ENCODE measurements at places on chromosomes 3 and 15.

DNA sequence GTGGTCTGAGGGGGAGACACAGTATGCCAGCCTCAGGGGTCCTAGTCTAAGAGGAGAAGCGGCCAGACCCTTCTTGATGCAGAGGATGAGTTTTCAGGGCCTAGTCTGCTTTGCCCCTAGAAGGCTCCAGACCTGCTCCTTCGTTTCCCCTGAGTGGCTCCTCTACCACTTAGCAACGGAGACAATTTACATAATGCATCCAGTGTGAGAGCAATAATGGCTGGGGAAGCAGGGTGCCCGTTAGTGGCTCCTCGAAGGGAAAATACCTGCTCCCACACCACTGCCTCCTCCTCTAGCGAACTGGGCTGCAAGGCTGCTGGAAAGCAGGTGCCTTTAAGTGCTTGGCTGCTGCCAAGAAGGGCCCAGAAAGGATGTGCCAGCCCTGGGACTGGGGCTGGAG lies 38.9 kb downstream of the CACNA2D2 start:
- no peak for DNase-seq

DNA sequence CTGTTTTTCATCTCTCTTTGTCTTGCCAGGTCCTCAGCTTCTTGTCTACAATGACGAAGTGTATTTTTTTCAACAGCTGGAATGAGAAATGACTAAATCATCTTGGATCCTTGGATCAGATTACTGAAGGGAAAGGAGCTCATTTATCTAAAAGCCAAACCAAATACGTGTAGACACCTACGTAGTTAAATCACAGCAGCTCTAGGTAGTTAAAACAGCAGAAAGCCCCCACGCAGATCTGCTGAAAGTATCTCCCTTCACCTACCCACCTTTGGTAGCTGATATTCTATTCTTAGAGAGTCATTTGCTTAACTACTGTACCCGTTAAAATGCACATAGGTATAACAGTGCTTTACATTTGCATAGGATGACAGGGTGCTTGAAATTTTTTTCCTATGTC lies 105.5 kb upstream of the WNT5A start:
- no peak for DNase-seq

DNA sequence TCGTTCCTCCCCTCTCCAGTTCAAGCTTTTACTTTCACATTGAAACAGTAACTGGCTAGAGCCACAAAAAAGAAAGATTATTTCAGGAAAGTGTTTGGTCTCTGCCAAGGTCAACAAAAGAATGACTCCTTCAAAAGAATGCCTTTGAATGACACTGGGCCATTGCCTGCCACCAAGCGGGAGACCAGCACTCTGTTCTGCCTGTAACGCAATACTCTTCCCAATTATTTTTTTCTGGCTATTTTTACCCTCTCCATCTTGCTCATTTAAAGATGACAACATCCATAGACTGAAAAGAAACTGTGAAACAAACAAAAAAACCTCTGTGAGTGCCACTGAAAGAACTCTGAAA lies 37.3 kb downstream of the EHHADH start:
- no peak for DNase-seq

DNA sequence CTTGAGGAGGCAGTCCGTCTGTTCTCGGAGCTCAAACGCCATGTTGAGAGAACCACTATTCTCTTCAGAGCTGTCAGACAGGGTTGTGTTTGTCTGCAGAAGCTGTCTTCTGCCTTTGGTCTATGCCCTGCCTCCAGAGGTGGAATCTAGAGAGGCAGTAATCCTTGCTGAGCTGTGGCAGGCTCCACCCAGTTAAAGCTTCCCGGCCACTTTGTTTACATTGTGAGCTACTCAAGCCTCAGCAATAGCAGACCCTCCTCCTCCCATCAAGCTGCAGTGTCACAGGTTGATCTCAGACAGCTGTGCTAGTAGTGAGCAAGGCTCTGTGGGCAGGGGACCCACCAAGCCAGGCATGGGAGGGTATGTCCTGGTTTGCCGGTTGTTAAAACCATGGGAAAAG lies 8.9 kb downstream of the OR5AC2 start:
- no peak for DNase-seq

GRCh38 chr3:148280623-148281242 lies 417.0 kb upstream of the AGTR1 start:
- DNase-seq = no peak

DNA sequence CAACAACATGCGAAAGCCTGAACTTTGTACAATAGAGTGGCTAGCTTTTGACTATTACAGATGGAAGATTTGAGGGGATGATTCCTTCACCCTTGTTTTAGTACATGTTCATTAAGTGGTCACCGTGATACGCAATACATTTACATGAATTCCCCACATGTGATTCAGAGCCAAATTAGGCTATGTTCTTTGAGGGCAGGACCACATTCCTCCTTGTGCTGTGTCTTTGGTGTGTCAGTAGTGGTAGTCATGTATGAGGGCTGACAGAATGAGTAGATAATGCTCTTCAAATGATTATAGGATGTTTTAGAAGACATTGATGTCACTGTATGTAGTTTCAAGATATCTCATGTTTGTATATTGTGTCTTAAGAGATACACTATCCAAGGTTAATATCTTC lies 12.1 kb downstream of the PTPRG start:
- no peak for DNase-seq

GRCh38 chr3:100954990-100955389 lies 38.2 kb downstream of the ABI3BP start:
- peak; percentile 86 for DNase-seq

- no peak for DNase-seq
Measured at GRCh38 chr3:18989237-18989795, 159.0 kb upstream of the KCNH8 start.

DNA sequence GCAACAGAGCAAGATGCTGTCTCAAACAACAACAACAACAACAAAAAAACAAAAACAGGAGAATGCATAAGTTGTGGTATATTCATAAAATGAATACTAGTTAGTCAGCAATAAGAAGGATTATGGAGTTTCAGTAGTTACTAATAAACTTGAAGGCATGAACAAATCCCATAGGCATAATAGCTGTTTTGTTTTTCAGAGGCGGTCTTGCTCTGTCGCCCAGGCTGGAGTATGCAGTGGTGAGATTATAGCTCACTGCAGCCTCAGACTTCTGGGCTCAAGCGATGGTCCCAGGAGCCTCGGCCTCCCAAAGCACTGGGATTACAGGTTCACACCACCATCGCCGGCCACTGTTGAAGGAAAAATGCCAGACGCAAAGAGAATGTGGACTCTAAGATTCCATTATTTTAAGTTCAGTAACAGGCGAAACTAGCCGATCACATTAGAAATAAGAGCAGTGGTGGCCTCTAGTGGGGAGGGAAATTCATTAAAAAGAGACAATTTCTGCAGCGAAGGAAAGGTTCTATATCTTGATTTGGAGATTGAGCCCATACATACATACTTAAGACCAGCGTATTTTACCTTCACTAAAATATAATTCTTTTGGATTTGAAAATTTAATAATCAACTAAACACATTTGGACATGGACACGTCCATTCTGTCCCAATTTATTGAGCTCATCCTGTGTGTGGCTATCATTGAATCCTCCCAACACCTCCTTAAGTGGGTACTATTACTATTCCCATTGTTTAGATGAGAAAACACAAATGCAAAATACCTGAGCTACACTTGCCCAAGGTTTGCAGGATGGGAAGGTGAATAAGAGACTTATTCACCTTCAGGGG lies 27.4 kb upstream of the HDAC11 start:
- no peak for DNase-seq

DNA sequence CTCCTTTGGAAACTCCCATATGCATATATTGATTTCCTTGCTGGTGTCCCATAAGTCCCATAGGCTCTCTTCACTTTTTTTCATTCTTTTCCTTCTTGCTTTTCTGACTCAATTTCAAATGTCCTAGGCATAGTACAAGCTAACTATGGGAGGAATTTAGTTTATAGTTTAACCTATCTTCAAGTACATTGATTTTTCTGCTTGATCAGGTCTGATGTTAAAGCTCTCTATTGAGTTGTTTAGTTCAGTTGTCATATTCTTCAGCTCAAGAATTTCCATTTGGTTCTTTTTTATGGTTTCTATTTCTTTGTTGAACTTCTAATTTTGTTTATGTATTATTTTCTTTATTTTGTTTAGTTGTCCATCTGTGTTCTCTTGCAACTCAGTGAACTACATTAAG lies 121.3 kb upstream of the MNS1 start:
- DNase-seq = no peak

GRCh38 chr3:69326855-69327300 lies 59.0 kb downstream of the FRMD4B start:
- DNase-seq = no peak

DNA sequence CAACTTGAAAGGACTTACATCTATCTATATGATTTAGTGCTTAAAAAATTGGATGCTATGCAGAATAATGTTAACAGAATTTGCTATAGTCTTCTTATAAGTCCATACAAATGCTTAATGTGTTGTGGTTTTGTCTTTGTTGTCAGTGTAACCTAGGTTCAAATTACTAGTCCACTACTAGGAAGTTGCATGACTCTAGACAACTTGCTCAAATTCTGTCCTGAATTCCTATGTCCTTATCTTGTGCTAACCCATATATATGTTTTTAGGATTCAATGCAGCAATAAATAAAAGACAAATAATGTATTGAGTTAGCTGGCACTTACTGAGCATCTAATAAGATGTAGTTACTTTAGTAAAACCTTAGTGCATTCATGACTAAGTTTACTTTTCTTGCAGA lies 276.5 kb upstream of the KCNMB2 start:
- DNase-seq = no peak

DNA sequence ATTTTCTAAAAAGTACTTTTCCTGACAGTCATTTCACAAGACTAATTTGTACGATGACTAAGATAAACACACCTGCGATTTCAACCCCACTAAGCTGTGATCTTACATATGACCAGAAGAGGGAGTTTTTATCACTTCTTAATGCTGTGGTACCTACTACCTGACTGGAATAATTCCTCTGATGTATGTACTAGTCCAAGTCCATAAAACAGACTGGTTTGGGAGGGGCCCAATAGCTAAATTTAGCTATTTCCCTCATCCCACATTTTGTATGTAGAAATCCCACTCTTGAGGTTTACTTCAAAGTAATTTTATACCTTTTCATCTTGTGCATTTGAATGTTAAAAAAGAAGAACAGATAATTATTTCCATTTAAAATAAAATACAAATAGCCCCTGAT lies 49.7 kb upstream of the SCAANT1 start:
- DNase-seq = no peak

DNA sequence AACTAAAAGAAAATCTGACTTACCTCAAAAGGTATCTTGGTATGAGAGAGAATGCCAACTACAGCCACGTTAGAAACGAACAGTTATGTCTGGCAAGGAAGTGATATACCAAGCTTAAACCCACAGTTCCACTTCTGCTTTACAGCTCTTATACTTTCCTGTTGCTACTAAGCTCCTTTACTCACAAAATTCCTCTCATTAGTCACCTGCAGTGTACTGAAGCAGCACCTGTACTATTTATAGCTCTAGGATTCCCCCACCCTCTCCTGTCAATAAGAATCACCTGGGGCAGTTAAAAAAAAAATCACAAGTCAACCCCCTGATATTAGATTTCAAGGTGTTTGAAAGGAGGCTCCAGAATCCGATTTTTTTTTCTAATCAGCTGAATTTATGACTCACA lies 2.9 kb upstream of the TMEM266 start:
- no peak for DNase-seq

GRCh38 chr3:160754371-160754854 lies 1.6 kb upstream of the PPM1L start:
- peak; percentile 90 for DNase-seq

GRCh38 chr3:127820221-127820825 lies 2.0 kb downstream of the MGLL start:
- DNase-seq = peak; percentile 83

DNA sequence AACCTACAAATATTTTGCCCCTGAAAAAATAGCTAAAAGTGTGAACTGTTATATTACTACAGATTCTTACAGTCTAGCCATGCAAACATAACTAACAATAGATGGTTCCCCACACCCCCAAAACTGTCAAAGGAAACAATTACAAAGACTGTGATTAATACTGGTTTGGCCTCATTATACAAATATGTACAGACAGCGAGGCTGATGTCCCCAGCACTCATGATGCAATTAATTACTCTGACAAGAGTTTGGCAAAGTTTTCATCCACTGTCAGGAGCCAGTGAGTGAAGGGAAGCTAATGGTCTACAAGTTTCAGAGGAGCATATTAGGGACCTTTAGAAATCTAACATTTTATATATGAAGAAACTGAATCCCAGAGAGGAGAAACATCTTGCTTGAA lies 61.0 kb downstream of the HMG20A start:
- DNase-seq = no peak

DNA sequence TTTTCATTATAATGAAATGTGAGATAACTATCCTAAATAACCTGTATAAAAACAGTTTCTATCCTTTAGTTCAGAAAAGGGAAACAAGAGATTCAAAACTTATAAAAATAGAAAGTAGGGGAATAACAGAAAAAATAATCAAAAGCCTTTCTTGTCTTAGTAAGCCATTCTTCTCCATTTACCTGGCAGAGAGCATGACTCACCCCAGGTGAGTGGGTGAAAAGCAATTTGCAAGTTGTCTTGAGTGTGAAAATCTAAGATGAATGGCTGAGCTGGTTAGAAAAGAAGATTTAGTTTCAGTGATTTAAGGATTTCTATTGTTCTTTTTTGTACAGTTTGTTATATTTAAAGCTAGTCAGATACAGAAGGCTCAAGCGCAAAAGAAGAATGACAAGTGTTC lies 702.0 kb downstream of the GRM7 start:
- no peak for DNase-seq

GRCh38 chr15:76996076-76996525 lies 1.2 kb downstream of the PSTPIP1 start:
- DNase-seq = no peak

DNA sequence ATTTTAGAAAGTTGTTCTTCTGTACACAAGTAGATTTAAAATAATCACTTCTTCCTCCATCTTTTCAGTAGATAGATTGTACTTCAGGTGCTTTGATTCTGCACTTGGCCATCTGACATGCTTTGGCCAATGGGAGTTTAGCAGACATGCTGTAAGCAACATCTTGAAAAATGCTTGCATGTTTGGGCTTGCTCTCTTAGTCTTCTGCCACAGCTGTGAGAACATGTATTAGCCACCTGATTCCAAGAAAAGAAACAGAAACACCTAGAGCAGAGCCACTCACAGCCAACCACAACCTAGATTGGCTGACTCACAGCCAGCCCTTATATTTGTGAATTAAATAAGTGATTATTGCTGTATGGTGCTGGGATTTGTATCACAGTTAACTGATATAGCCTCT lies 70.2 kb upstream of the GADL1 start:
- DNase-seq = peak; percentile 15

- no peak for DNase-seq
Measured at GRCh38 chr3:156253150-156253549, 132.8 kb downstream of the KCNAB1 start.

GRCh38 chr15:83786336-83786735 lies 132.4 kb downstream of the ADAMTSL3 start:
- no peak for DNase-seq

DNA sequence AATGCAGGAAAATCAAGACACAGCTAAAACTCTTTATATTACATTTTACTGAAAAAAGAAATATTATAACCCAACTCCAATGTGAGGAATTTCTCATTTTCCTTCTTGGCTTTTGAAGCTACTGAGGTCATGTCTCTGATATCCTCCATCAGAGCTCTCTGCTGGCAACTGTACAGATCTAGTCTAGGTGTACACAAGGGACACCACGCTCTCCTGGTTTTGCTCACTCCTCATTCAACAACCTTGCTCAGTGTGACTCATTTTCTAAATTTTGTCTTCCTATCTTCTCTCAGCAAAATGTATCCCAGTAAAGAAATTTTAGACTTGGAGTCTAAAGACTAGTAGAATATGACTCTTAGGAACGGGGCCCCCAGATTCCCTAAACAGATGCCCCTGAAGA lies 144.3 kb downstream of the KCNMB2 start:
- no peak for DNase-seq

GRCh38 chr15:80992006-80992405 lies 2.4 kb upstream of the MESD start:
- DNase-seq = no peak
